CD4-positive, alpha-beta T cell (primary cell): ENCODE measurements at places on chromosomes 7 and 10.

GRCh38 chr7:139743267-139743966, 34.4 kb downstream of the HIPK2 start:
- DNase-seq: no peak

GRCh38 chr10:13950543-13950939, 363.8 kb downstream of the PRPF18 start:
- no peak for DNase-seq

DNA sequence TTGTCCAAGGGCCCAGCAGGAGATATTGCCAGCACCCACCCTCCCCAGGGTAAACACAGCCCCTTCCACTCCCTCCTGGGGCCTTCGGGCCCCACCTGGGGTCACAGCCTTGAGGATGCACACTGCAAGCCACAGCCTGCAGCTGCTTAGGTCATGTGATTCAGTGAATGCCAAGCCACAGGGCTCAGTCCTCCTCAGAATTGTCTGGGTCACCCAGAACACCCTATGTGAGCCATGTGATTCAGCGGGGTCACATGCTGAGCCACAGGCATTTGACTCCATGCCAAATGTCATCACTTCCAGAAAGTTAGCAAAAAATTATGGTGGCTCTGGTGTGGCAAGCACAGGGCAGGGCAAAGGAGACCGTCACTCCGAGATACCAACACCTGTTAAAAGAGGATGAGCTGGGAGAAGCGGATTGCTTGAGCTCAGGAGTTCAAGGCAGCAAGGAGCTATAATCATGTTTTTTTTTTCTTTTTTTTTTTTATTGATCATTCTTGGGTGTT, 17.2 kb upstream of the PSAP start:
- no peak for DNase-seq

GRCh38 chr7:69438584-69439412, 159.5 kb upstream of the AUTS2 start:
- DNase-seq: no peak

DNA sequence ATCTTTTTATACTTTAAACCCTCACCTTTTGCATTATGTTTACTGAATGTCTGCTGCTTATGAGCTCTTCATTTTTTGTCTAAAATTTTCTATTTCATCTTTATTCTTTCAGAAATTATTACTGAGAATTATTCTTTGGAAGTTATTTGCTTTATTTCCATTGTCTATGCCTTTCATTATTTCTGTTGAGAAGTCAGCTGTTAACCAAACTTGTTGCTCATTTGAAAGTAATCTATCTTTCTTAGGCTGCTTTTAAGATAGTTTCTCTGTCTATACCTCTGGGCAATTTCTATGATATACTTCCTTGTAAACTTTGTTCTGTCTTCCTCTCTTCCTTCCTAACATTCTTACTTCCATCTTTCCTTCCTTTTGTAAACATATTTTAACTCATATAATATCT, 1165.9 kb upstream of the CELF2 start:
- DNase-seq: no peak

DNA sequence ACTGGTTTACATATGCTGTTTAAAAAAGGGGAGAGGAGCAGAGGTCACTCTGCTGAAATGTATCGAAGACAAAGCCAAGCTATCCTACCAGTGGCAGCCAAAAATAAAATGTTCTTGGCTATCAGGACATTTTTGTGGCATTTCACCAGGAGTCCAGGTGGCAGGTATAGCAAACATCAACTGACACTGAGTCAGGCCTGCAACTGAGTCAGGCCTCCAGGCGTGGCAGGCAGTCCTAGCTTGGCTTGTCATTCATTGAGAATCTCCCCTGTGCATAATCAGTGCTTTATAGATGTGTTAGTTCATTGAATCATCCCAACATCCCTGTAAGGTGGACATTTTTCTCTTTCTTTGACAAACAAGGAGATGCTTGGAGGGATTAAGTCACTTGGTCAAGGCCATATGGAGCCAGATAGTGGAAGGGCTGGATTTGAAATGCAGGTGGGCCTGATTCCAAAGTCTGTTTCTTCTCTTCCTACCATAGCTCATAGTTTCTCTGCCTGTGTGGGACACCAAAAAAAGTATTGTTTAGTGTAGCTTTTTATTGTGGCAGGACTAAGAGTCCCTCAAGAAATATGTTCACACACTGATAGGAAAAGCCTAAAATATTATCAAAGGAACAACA, 4.3 kb downstream of the DYNC1I1 start:
- DNase-seq: no peak

- DNase-seq: no peak
Observed at GRCh38 chr7:113199136-113199535, 80.8 kb upstream of the SMIM30 start.

DNA sequence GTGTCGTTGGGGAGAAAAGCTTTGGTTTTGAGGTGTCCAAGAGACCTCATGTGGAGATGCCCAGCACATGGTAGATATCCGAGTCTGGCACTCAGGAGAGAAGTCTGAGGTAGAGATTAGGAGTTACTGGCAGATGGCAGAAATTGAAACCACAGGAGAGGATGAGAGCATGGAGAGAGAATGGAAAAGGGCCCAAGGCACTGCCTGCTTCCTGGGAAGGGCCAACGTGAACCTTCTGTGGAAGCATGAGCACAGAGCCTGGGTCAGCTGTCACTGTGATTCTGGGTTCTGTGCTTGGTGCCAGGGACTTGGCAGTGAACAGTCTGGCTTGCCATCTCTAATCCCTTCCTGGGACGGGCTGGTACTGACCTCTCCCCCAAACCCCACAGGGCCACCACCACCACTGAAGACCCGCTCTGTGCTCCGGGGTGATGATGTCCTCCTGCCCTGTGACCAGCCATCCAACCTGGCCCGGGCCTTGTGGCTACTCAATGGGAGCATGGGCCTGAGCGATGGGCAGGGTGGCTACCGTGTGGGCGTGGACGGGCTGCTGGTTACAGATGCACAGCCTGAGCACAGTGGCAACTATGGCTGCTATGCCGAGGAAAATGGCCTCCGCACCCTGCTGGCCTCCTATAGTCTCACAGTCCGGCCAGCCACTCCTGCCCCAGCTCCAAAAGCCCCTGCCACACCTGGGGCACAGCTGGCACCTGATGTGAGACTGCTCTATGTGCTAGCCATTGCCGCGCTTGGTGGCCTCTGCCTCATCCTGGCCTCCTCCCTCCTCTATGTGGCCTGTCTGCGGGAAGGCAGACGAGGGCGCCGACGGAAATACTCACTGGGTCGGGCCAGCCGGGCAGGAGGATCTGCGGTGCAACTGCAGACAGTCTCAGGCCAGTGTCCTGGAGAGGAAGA, 4.1 kb downstream of the MRPL43 start:
- DNase-seq: peak; percentile 30

- DNase-seq: no peak
Observed at GRCh38 chr7:117975476-117975875, 102.2 kb upstream of the CTTNBP2 start.

- peak; percentile 23 for DNase-seq
Observed at GRCh38 chr7:7653593-7654187, 13.1 kb downstream of the UMAD1 start.

DNA sequence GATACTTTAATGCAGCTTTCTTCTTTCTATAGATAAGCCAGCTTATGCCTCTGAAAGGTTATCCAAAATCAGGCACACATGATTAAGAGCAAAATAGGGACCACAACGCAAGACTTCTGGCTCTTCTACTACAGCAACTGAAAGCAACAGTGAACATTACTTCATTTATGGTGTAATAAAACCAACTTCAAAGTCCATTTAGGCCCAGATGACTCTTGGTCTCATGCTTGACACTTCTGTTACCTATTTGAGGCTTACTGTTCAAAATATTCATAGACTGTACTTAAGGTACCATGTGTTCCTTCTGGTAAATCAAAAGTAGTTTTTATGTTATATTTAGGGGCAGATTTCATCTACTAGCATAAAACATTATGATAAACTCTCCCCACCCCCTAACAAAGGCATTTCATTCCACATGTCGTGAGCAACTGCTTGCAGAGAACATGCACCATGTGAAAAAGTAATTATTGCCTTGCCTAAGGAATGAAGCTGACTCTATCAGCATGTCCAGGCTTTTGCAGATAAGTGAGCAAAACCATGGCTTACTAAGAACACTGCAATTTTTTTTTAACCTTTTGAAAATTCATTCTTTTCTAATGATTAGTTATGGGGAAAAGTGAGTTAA, 154.9 kb upstream of the ITGB1 start:
- no peak for DNase-seq

DNA sequence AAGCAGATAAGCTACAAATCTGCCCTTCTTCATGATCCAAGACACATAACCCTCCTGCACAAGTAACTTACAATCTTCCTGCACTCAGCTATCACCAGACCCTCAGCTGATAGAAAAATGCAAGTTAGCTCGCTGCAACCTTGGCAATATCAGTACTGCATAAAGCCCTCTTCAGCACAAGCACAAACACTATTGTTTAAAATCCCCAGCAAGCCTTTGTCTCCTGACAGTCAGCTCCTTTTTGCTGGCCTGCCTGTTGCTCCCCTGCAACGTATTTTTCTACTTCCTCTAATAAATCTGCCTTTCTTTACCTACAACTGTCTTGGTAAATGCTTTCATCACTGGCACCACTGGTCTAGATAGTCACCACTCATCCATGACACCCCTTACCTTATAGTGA, 59.8 kb downstream of the BAMBI start:
- DNase-seq: no peak

- no peak for DNase-seq
Observed at GRCh38 chr10:72244573-72245038, 28.5 kb upstream of the ASCC1 start.

DNA sequence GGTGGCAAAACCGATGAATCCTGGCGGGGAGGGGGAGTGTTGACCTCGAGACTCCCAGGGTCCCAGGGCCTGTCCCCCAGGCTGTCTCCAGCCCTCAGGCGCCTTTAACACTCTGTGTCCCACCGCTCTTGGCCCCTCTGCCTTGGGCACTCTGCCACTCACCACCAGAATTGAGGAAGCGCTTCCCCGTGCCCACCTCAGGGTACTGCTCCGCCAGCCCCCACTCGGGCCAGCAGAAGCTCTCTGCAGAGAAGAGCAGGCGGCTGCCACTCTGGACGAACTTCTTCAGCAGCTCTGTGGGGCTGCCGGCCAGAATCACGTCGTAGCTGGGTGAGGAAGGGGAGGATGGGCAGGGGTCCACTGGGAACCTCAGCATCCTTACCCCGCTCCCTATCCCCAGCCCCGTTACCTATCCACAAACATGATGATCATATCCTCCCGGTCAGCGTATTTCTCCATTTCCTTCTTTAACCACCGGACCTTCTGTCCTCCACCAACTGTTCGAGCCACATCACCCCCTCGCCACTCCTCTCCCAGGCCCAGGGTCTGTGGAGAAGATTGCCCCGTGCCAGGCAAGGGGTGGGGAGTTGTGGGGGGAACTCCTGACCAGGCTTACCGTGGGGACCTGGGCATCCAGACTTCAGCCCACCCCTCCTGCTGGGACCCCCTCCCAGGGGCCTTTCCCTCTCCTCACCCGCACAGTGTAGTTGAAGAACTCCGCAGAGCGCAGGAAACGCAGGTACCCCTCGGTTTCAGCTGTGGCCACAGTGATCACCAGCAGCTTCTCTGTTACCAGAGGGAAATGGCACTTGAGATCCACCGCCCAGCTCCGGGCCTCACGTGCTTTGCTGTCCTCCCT, 1.2 kb downstream of the PLOD3 start:
- no peak for DNase-seq

DNA sequence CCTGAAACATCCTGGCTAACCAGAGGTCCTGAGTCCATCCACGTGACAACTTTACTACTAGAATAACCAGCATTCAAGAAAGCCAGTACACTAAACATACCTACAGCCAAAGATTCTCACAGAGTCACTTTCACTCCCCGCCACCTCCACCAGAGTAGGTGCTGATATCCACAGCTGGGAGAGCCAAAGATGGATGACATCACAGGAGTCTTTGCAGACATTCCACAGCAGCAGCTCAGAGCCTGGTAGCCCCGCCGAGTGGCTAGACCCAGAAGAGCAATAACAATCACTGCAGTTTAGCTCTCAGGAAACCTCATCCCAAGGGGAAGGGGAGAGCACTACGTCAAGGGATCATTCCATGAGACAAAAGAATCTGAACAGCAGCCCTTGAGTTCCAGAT, 13.5 kb upstream of the ADAM22 start:
- DNase-seq: no peak
